ENCODE measurements at places on chromosomes 3 and 15.

- DNase-seq, result no peak
These were observed 161.2 kb downstream of the MINAR1 start for GRCh38 chr15:79593119-79593869.

DNA sequence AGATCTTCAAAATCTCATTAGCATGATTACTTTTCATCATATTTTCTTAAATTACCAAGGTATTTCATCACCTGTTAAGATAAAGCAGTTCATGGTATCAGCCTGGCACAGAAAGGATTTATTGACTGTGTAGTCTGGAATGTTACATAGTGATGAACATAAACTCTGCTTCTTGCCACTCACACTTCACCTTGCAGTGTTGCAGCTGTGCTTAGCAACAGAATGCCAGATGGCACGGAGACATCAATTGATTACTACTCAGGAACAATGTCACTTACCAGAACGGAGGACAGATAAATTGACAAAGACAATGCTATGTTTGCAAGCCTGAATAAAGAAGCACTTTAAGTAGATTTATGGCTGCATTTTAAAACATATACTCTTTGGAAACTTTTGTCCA is 15.0 kb upstream of the BCHE start:
- DNase-seq, result no peak

GRCh38 chr15:89714775-89715174 is 24.2 kb downstream of the WDR93 start:
- no peak for DNase-seq

GRCh38 chr3:159988617-159989271 is at the start of gene IL12A:
Gene IL12A (plus strand): TSS chr3:159988835.
- DNase-seq, result no peak

- DNase-seq, result no peak
These were observed 176.9 kb downstream of the FRMD5 start for GRCh38 chr15:44018151-44018550.

GRCh38 chr3:12177126-12177525 is 18.4 kb upstream of the TIMP4 start:
- no peak for DNase-seq

GRCh38 chr3:196235452-196236122 is 19.3 kb downstream of the SLC51A start:
- DNase-seq, result no peak

DNA sequence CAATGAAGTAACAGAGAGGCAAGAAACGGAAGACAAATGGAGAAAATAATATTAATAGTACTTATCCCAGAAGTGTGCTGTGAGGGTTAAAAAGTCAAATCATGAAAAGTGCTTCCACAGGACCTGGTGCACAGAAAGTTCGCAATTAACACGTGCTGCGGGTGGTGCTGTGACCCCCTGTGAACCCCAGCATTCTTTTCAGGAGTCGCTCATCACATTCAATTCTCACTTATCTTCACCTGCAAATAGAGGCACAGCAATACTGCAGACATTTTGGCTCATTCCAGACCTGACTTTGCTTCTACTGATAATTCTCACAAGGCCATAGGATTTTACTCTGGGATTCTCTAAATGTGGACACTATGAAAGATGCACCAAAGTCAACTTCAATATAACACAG is 584.4 kb downstream of the GRM7 start:
- DNase-seq, result no peak

DNA sequence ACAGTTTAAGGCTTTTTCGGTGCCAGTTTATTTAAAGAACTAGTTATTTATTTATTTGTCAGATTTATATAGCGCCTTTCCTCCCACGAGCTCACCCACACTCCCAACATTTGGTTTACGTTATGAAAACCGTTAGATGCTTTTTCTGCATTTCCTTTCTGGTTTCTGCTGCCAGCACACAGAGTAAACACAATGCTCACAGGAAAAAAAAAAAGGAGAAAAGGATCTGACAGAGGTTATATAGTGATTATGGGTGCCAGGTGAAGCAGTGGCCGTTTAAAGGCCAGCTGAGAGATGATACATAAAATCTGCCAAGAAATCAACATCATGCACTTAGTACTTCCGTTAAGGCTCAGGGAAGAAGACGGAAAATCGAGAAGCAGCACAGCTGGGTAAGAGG is 37.9 kb downstream of the ETV5 start:
- DNase-seq, result no peak
